ENCODE measurements at places on chromosomes 6 and 20.

- H3K4me3 ChIP-seq: no peak overlapping the region
- no peak overlapping the region for H3K27ac ChIP-seq
- no peaks in the 10 kb centered on the region for H3K27me3 ChIP-seq
- H3K4me1 ChIP-seq: peaks cover 9% of the 10 kb centered on the region
- peaks cover 97% of the 10 kb centered on the region for H3K36me3 ChIP-seq
- DNase-seq: peak; percentile 78
Measured at GRCh38 chr20:32789896-32790750, 27.9 kb downstream of the DNMT3B start.

DNA sequence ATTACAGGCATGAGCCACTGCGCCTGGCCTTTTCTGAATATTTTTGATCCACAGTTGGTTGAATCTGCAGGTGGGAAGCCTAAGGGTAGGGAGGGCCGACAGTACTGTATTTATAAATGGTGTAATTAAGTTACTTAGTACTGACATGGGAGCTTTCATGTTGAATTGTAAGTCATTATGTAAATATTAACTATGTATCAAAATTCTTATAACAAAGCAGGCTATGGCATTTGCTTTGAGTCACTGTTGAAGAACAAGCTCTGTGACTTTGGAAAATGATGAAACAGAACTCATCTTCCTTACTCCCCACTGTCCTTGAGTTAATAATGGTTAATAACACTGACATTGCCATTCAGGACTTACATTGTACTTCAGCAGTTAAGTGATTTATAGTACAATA lies 63.0 kb upstream of the TXNDC5 start:
- H3K36me3 ChIP-seq: peaks cover 4% of the 10 kb centered on the region
- H3K4me3 ChIP-seq: no peak overlapping the region
- no peak overlapping the region for H3K27ac ChIP-seq
- no peaks in the 10 kb centered on the region for H3K27me3 ChIP-seq

DNA sequence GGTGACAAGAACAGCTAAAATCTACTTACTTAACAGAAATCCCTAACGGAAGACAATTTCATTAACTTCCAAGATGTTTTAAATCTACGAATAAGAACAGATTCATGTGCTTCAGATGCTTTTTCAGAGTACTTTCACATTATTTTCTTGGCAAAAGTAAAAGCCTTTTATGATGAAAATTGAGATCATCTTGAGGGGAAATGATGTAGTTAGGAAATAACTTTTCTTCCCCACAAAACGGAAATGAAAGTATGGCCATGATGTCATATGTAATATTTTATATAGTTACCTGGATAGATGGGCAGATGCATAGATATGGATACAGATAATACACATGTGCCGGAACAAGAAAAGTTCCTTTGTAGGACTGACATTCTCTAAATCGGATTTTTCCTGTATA lies 32.8 kb downstream of the SASH1 start:
- H3K36me3 ChIP-seq: no peaks in the 10 kb centered on the region
- H3K27ac ChIP-seq: no peak overlapping the region
- H3K4me3 ChIP-seq: no peak overlapping the region
- H3K4me1 ChIP-seq: 0 out of 2 replicates have a peak, but pooled peaks cover 2% of the 10 kb centered on the region

- DNase-seq: no peak
- no peaks in the 10 kb centered on the region for H3K4me1 ChIP-seq
- no peaks in the 10 kb centered on the region for H3K36me3 ChIP-seq
- no peak overlapping the region for H3K4me3 ChIP-seq
Measured at GRCh38 chr20:61053487-61053886, 198.6 kb upstream of the CDH4 start.

DNA sequence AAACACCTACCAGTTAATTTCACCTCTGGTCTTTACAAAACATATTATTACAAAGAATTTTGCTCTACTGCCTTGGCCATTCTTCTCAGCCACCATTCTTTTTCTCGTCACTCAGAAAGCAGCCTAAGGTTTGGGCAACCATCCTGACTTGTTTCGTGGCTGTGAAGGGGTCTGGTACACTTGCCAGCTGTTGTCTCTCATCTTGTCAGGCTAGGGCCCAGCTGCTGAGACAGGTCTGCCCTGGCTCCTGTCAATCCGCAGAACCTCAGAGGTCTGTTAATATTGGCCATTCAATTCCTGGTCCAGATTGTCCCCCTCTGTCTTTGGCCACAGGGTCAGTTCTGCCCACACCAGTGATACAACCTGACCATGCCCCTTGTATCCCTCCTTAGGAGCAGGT lies 197.7 kb downstream of the UBE3D start:
- no peak for DNase-seq
- no peaks in the 10 kb centered on the region for H3K36me3 ChIP-seq
- no peaks in the 10 kb centered on the region for H3K27me3 ChIP-seq

DNA sequence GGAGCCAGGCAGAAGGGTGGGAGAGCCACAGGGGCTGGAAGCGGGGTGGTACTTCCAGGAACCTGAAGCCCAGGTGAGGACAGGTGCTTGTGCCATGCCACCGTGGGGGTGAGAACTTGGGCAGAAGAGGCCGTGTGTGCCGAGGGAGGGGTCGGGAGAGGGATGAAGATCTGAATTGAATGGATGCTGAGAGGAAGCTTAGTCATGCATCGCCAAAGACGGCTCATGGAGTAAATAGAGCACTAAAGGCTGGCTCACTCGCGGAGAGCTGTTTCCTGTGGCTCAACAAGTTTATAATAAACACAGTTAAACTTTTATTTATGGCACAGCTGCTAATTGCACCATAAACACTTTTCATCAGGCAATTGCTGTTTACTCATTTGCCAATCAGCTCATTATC lies 21.7 kb upstream of the MYT1 start:
- H3K36me3 ChIP-seq: no peaks in the 10 kb centered on the region
- no peaks in the 10 kb centered on the region for H3K4me1 ChIP-seq
- H3K27me3 ChIP-seq: no peaks in the 10 kb centered on the region
- DNase-seq: peak; percentile 40

GRCh38 chr20:50762045-50762422 lies 30.7 kb downstream of the PARD6B start:
- no peak overlapping the region for H3K4me3 ChIP-seq
- H3K4me1 ChIP-seq: peaks cover 3% of the 10 kb centered on the region
- no peak for DNase-seq
- H3K27ac ChIP-seq: no peak overlapping the region
- H3K27me3 ChIP-seq: no peaks in the 10 kb centered on the region

DNA sequence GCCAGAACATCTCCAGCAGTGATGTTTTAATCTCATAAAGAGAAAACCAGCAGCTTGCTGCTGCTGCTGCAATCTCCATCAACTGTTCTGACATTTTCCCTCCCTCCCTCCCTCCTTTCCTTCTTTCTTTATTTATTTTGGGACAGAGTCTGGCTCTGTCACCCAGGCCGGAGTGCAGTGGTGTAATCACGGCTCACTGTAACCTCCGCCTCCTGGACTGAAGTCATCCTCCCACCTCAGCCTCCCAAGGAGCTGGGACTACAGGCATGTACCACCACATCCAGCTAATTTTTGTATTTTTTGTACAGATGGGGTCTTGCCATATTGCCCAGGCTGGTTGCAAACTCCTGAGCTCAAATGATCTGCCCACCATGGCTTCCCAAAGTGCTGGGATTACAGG lies 5.7 kb downstream of the ELOVL5 start:
- H3K36me3 ChIP-seq: no peaks in the 10 kb centered on the region
- no peak overlapping the region for H3K4me3 ChIP-seq
- H3K27ac ChIP-seq: no peak overlapping the region
- no peaks in the 10 kb centered on the region for H3K27me3 ChIP-seq
- peaks cover 10% of the 10 kb centered on the region for H3K4me1 ChIP-seq
- no peak for DNase-seq

- H3K4me3 ChIP-seq: no peak overlapping the region
- H3K36me3 ChIP-seq: no peaks in the 10 kb centered on the region
- no peaks in the 10 kb centered on the region for H3K27me3 ChIP-seq
- peaks cover 2% of the 10 kb centered on the region for H3K4me1 ChIP-seq
Measured at GRCh38 chr6:4849226-4850022, 73.2 kb downstream of the CDYL start.

DNA sequence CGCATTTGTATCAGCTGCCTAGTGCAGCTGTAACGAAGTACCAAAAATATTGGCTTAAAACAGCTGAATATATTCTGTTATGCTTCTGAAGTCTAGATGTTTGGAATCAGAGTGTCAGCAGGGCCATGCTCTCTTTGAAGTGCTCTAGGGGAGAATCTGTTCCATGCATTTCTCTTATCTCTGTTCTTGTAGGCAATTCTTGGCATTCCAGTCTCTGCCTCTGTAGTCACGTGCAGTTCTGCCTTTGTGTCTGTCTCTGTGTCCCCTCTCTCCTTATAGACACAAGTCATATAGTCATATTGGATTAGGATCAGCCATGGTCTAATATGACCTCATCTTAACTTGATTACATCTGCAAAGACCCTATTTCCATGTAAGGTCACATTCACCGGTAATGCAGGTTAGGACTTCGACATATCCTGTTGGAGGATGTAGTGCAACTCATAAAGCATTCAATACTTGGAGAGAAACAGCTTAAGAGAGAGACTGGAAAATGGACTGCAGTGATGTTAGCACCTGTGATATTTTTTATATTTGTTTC lies 18.6 kb downstream of the FAM83B start:
- H3K4me3 ChIP-seq: no peak overlapping the region
- no peaks in the 10 kb centered on the region for H3K4me1 ChIP-seq
- H3K27me3 ChIP-seq: no peaks in the 10 kb centered on the region
- no peak for DNase-seq
- H3K27ac ChIP-seq: no peak overlapping the region

DNA sequence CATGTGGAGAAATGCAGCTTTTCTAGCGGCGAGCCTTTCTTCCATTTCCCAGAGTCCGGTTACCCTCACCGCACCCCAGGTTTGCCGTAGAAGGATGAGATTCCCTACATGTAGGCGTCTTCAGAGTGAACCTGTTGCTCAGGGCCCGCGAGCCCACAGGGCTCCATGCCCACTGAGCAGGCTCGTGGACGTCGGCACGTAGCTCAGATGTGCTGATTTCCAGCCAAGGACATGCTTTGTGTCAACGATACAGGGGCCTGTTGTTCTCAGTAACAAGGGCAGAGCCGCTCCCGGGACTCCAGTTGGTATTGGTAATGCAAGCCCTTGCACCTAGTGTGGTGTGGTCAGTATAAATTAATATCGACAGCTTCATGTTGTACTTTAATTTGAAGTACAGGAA lies 159.6 kb downstream of the MTHFD1L start:
- no peaks in the 10 kb centered on the region for H3K4me1 ChIP-seq
- H3K27me3 ChIP-seq: no peaks in the 10 kb centered on the region
- no peak for DNase-seq

DNA sequence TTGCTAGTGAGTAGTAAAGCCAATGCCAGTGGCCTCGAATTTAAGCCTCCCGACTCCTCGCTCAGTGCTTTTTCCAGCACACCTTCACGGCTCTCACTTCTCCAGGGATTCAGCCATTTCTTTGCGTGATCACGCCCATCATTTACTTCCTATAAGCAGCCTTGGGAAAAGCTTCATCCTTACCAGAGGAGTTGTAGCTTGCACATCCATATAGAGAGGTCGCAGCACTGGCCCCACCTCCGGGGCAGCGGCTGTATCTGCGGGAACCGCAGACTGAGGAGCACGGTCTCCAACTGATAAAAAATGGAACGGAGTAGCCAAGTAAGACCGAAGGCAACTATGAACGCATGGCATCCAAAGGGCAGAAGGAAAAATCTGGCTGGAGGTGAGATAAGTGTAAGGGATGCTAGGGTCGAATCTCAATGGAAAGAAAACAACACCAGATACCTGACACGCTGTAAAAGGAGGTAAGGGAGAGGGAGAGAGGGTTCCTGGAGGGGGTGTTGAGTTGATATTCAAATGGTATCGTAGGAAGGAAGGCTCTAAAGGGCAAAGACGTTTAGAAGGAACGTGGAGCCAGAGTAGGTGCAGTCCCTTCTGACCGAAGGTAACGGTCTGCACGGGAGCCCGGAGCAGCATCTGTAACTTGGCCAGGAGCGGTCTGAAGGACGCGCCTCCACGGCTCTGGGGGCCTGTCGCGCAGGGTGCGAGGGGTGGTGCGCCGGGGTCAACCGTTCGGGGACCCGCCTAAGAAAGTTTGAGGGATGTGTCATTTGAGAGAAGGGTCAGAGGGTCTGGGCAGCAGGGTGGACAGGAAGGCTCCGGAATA lies 640 bp downstream of the NFS1 start:
- H3K36me3 ChIP-seq: peaks cover 2% of the 10 kb centered on the region
- H3K4me1 ChIP-seq: peaks cover 2% of the 10 kb centered on the region
- H3K4me3 ChIP-seq: peak overlapping the region; percentile 92

DNA sequence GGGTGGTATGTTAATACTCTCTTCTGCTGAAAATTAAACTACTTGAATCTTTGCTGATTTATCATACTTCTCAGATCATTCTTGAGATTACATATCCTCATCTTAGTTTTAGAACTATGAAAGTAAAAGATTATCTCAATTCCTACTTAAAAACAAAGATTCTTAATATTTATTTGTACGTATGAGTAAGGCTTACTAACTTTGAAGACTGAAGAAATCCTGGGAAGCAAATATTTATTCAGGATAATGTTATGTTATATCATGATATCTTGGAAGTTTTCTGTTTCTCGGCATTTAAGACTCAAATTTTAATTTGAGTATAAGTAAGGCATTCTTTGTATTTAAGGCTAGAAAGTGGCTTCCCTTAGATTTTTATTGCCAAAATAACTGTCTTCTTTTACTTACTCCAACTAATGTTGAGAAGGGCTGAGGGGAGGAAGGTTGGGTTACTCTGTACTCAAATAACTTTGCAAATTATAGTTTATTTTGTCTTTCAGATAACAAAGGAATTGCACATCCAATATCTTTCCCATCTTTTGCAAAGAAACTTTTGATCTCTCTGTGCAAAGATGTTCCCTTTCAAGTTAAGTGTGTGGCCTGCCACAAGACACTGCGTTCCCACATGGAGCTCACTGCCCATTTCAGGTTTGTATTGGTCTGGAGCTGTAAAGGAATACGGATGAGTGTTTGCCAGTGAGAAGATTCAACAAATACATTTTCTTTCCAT lies 30.5 kb upstream of the BAG2 start:
- H3K4me3 ChIP-seq: no peak overlapping the region
- H3K4me1 ChIP-seq: no peaks in the 10 kb centered on the region
- no peak overlapping the region for H3K27ac ChIP-seq
- DNase-seq: no peak
- no peaks in the 10 kb centered on the region for H3K27me3 ChIP-seq

DNA sequence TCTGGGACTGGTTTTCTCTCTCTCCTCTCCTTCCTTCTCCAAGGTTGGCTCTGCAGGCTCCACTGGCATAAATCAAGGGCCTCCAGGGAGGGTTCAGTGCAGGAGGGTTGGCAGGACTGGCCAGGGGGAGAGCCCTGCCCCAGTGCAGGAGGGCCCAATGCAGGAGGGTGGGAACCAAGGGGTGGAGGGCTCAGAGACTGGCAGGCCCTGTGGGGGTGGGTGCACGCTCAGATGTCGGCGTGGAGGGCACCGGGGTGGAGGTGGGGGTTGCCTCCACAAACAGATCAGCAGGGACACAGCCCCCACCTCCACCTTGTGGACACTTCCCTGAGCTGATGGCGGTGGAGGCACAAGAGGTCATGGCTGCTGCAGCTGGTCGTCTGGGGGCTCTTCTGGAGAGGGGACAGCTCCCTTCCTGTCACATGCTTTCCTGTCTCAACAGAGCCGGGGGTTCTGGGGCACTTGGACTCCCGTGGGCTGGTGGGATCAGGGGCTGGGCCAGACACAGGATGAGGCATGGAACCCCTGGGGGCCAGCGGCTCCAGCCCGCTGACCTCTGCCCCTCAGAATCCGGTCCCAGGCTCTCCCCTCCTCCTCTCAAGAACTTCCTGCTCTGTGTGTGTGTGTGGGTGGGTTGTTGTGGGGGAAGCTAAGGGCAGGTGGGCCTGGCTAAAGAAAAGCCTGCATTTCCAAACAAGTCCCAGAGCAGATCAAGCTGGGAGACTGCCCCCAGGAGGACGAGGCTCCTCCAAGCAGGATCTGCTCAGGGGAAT lies 2.7 kb upstream of the ABHD16B start:
- H3K27me3 ChIP-seq: no peaks in the 10 kb centered on the region
- H3K4me3 ChIP-seq: peak overlapping the region; percentile 14
- peak; percentile 67 for DNase-seq
